ENCODE measurements at places on chromosomes 2 and 18.
A peak's percentile ranks its signal among the peaks of the same experiment; 100 is the strongest.

DNA sequence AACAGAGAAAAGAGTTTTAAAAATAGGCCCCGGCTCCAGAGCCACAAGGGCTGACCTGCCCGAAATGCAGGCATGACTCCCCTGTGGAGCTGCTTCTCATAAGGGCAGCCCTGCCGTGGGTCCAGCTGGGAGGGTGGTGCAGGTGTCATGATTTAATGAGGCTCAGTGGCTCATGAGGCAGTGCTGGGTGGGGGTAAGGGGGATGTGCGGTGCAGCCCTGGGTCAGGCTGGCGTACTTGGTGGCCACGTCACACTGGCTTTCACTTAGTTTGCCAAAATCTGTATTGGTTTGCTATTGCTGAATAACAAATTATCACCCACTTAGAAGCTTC is 33.6 kb downstream of the HJURP start:
- no peak for DNase-seq

DNA sequence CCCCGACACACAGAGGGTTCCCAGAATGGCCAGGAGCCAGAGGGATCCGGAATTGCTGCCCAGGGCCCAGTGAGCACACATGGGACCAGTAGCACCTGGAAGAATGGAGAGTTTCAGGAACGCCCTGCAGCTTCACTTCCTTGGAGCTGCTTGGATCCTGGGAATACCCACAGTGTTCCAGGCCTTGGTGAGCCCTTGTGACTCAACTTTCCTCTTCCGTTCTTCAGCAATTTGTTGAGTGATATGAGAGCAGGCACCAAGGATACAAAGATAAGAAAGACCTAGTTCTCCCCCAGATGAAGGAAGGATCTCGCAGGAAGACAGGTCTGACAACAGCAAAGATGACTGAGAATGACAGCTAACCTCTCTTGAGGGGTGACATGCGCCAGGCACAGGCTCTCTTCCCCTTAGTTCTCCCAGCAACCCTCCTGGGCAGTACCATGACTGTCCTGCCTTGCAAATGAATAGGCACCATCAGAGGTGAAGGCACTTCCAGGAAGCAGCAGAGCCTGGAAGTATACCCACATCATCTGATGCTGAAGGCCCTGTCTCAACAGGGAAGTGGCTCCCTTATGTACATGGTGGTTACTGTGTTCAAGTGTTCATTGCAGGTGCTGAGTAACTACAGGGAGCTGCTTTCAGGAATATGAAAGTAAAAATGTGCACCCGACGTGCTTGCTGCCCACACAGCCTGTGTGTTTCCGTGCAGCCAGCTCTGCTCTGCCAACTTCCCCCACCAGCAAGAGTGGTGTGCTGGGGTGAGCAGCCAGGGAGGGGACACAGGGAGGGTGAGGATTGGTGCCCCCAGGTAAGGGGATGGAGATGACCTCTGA is 116.2 kb downstream of the STPG4 start:
- no peak for DNase-seq

- no peak for DNase-seq
Observed at GRCh38 chr2:101307503-101307902, 998 bp downstream of the RNF149 start.

- peak; percentile 18 for DNase-seq
Observed at GRCh38 chr18:72700961-72701710, 157.0 kb upstream of the CBLN2 start.

DNA sequence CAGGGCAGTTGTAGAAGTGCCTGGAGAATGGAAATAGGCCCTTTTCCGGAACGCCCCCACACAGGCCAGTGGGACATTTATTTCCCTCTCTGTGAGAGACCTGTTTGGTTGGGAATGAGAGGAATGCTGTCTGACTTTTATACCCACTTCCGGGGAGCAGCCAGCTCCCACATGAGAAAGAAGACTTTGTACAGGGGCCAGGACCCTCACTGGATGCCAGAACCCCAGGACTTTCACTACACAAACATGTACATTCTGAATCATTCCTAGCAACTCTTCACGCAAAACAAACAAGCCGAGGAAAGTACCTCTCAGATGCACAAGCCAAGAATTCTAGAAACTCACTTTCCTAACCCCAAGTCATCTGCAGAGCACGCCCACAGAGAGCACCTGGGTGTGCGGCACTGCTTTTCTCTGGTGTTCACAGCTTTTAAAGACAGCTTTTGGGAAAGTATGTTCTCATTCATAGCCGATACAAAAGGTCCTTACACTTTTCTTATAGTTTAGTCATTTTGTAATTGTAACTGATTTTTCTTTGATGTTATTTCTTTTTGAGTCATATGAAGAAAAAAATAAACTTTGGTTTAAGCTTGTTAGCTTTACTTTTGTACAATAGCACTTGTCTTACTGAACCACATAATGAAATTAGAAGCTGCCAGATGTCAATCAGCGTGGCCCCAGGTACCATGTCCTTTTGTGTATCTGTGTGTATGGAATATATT is 856.1 kb upstream of the ID2 start:
- no peak for DNase-seq

DNA sequence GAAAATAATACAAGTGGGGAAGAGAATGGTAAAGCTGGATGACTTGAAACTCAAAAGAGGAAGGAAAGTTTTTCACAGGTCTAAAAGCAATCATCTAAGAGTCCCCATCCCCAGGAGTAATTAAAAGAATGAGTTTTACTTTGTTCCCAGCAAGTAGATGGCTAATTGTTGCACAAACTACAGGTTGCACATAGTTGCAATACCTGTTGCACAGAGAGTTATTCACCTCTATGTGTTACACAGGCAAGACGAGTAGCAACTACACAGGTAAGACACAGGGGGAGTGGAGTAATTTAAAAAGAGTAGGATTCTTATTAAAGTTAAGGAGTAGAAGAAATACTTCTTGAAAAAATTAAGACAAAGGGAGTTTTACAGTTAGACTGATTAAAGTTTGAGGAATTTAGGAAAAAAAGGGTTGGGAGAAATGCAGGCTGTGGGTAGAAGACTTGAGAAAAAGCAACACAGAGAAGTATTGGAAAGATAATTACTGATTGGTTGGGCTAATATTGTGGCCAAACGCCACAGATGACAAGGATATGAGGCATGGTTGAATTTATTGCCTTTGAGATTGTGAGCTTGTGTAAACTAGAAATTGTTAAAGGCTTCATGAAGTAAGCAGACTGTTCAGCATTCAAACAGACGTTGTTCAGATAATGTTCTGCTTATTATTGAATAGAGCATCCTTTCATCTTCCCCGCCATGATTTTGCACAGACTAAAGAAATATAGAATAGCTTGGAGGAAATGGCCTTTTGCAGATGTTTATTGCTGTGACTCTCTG is 699.3 kb downstream of the NR4A2 start:
- no peak for DNase-seq

GRCh38 chr2:33134791-33135560 is 188.2 kb downstream of the LTBP1 start:
- DNase-seq: peak; percentile 53

DNA sequence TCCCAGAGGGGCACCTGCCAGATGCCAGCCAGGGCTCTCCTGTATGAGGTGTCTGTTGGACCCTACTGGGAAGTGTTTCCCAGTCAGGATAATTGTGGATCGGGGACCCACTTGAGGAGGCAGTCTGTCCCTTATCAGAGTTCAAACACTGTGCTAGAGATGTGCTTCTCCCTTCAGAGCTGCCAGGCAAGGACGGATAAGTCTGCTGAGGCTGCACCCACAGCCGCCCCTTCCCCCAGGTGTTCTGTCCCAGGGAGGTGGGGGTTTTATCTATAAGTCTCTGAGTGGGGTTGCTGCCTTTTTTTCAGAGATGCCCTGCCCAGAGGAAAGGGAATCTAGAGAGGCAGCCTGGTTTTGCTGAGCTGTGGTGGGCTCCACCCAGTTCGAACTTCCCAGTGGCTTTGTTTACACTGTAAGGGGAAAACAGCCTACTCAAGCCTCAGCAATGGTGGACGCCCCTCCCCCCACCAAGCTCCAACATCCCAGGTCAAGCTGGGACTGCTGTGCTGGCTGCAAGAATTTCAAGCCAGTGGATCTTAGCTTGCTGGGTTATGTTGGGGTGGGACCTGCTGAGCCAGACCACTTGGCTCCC is 324.0 kb upstream of the SETBP1 start:
- DNase-seq: no peak

DNA sequence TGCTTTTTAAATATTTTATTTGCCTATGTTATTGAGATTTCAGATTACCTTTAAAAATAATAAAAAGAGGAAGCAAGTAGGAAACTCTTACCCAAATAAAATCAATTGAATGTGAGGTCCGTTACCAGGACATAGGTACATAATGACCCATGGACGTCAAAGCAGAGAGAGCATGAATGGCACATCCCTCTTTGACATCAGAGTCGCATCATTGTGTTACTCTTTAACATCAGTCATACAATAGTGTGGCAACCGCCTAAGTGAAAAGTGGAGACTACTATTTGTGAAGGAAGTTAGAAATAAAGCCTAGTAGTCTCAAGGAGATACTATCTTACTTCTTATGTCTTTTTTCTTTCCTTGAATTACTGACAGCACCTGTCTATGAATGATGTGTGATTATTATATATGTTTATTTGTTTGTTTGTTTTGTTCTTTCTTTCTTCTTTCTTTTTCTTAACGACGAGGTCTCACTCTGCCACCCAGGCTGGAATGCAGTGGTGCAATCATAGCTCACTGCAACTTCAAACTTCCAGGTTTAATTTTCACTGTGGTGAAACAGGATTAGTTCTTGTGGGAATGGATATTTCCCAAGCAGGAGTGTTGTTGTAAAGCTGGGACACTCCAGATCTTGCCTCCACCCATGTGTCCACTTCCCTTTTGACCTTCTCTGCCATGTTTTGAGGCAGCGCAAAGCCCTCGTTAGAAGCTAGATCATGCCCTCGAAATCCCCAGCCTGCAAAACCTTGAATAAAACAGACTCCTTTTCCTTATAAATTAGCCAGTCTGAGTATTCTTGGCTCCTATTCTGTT is 407.2 kb upstream of the NETO1 start:
- no peak for DNase-seq

DNA sequence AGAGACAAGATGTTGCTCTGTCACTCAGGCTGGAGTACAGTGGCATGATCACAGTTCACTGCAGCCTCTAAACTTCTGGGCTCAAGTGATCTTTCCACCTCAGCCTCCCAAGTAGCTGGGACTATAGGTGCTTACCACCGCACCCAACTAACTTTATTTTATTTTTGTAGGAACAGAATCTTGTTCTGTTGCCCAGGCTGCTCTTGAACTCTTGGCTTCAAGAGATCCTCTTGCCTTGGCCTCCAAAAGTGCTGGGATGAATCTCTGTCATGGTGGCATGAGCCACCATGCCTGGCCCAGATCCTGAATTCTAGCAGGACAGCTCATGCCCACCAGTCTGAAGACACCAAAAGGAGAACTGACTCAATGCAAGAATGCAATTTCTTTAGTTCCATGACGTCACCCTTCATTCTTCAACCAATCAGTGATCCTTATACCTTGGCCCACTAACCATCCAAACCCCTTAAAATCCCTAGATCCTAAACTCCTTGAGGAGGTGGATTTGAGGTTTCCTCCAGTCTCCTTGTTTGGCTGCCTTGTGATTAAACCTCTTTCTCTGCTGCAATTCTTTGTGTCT is 25.6 kb upstream of the CXXC1 start:
- no peak for DNase-seq

GRCh38 chr2:191661097-191661924 is 16.6 kb upstream of the NABP1 start:
- DNase-seq: no peak

DNA sequence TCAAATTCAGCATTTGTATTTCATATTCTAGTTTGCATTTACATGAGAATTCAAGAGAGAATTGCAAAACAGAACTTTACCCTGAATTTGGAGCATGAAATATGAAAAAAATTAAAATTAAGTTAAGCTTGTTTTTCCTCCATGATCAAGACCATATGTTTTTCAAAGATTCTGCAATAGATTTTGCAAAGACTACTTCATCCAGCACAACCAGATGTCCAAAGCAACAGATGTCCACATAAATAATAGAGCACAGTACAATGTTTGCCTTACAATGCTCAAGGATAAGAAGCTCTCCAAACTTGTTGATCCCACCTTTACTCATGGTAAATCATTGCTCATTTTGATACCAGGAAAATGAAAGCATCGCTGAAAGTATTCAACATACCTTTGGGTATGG is 25.6 kb downstream of the FAP start:
- peak; percentile 88 for DNase-seq

GRCh38 chr2:9754532-9754887 is 88.8 kb upstream of the TAF1B start:
- no peak for DNase-seq

GRCh38 chr2:203650860-203651613 is 55.4 kb upstream of the CD28 start:
- peak; percentile 55 for DNase-seq

- DNase-seq: no peak
Observed at GRCh38 chr2:56217106-56217505, 33.3 kb downstream of the CCDC85A start.
